ENCODE measurements at places on chromosomes 16 and 17.

- DNase-seq: no peak
These were observed 113.5 kb upstream of the MED13 start for GRCh38 chr17:62178579-62178978.

DNA sequence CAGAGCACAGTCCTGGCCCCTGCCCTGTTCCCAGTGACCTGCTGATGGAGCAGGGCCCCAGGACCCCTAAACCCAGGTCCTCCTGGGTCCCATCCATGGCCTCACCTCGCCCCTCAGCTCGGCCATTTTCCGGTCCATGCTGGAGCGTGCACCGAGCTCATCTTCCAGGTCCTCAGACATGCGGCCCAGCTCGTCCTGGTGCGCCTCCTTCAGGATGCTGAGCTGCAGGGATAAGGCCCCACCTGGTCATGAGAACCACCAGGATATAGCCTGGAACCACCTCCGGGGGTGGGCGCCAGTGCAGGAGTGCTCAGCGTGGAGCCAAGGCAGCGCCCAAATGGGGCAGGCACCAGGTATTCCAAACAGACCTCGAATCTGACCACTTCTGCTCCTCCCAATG lies 17.9 kb downstream of the CCDC102A start:
- DNase-seq: no peak

- no peak for DNase-seq
These were observed 28.9 kb upstream of the ETV4 start for GRCh38 chr17:43574896-43575525.

DNA sequence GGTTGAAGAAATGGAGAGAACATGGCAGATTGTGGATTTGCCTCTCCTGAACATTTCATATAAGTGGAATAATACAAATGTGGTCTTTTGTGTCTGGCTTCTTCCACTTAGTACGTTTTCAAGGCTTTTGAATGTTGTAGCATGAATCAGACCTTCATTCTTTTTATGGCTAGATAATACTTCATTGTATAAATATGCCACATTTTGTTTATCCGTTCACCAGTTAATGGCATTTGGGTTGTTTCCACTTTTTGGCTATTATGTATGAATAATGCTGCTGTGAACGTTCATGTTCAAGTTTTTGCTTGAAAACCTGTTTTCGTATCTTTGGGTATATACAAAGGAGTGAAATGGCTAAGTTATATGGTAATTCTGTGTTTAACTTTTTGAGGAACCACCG lies 130.4 kb downstream of the TANC2 start:
- DNase-seq: no peak

- no peak for DNase-seq
These were observed 122.9 kb upstream of the ELAC2 start for GRCh38 chr17:13140750-13141149.

DNA sequence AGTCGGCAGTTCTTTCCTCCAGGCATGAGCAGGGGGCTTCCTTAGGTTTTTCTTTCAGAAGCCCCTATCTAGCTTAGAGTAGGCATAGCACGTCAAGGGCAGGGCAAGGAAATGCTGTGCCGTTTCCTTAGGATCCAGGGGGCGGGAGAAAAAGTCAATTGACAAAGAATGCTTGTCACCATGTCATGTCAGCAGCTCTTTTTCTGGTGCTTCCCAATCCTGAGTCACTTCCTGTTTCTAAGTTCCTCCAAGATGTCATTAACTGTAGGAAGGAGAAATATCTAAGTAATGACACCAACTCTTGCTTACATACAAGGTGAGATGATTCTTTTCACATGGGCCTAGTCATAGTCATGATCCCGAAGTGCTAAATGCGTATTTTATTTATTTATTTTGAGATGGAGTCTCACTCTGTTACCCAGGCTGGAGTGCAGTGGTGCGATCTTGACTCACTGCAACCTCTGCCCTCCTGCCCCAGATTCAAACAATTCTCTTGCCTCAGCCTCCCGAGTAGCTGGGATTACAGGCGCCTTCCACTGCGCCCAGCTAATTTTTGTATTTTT lies 35.2 kb downstream of the GJC1 start:
- DNase-seq: no peak

DNA sequence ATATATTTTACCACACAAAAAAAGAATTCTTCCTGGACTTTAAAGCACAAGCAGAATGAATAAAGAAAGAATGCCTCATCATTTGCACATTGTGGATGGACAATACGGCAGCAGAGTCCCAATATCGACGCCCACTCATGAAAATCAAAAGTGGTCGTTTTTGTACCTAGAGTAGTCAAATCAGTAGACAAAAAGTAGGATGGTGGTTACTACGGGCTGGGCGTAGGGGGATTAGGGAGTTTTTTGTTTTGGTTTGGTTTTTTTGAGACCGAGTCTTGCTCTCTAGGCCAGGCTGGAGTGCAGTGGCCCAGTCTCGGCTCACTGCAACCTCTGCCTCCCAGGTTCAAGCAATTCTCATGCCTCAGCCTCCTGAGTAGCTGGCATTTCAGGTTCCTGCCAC lies 8.6 kb upstream of the CENPV start:
- DNase-seq: no peak

- no peak for DNase-seq
These were observed 5.2 kb downstream of the CDH13 start for GRCh38 chr16:82631701-82632685.

DNA sequence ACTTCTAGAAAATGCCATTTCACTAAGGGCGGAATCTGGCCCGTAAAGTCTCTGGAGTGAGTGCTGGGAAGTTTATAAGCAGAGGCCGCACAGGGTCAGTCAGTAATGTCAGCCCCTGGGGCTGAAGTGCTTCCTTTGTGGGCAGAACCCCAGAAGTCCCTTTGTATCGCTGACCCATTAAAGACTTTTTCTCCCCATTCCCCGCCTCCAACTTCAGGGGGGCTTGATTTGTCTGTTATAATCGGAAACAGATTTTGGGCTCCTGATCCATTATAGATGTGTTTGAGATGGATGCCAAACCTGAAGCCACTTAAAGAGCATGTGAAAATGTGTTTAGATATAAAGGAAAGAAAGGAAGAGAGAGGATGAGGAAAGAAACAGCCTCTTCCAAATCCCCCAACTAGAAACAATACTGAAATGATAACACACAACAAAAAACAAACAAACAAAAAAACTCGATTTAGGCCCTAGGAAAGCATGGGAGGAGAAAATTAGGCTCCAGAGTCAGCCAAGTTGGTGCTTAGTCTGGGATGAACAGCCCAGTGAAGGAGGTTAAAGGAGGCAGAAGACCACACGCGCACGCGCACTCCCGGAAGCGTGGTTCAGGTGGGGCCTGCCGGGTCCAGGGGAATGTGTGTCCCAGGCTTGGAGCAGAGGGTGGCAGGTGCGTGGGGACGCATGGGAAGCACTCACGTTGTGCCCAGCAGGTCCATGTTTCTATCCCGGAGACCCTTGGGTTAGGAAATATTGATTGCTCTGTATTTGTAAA lies 27.1 kb downstream of the MSI2 start:
- DNase-seq: no peak

- no peak for DNase-seq
These were observed 153.3 kb downstream of the CHD9 start for GRCh38 chr16:53207810-53208752.

DNA sequence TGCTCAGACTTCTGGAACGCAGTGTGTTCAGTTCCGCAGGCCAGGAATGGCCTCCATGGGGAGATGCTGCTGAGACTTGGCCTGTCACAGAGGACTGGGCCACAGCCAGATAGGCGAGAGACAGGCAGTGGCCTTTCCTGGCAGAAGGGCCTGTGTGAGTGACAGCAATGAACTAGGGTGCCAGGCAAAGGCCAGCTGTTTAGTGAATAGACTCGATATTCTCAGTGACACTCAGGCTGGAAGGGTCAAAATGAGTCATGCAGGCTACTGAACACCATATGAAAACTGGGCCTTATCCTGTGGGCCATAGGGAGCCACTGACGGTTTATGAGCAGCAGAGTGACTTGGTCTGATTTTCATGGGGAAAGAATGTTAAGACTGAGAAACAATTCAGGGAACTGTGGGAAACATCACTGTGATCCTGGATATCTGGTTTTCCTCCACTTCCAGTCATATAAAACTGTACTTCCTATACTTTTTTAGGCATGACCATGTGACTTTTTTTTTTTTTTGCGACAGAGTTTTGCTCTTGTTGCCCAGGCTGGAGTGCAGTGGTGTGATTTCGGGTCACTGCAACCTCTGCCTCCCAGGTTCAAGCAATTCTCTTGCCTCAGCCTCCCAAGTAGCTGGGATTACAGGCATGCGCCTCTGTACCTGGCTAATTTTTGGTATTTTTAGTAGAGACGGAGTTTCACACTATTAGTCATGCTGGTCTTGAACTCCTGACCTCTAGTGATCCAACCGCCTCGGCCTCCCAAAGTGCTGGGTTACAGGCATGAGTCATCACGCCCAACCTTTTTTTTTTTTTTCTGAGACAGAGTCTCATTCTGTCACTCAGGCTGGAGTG lies 5.2 kb upstream of the NUBP1 start:
- no peak for DNase-seq

DNA sequence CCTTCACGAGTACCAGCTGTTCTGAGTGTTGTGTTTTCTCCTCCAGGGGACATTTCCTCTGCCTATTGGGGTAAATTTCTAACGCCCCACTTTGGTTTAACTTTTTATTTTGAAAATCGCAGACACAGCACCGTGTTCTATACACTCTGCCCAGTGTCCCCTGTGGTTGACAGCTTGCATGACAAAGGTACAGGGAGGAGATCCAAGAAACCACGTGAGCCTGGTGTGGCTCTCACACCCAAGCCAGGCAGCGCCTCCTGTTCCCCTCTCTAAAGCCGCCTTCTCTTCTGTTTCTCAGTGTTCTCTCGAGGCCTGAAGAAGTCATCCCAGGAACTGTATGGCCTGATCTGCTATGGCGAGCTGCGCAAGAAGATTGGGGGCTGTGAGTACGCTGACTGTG lies 25.4 kb downstream of the CRAMP1 start:
- no peak for DNase-seq

- no peak for DNase-seq
These were observed 36.3 kb downstream of the ADGRG5 start for GRCh38 chr16:57578521-57579360.

- no peak for DNase-seq
These were observed 16.4 kb upstream of the GLG1 start for GRCh38 chr16:74623214-74623838.

DNA sequence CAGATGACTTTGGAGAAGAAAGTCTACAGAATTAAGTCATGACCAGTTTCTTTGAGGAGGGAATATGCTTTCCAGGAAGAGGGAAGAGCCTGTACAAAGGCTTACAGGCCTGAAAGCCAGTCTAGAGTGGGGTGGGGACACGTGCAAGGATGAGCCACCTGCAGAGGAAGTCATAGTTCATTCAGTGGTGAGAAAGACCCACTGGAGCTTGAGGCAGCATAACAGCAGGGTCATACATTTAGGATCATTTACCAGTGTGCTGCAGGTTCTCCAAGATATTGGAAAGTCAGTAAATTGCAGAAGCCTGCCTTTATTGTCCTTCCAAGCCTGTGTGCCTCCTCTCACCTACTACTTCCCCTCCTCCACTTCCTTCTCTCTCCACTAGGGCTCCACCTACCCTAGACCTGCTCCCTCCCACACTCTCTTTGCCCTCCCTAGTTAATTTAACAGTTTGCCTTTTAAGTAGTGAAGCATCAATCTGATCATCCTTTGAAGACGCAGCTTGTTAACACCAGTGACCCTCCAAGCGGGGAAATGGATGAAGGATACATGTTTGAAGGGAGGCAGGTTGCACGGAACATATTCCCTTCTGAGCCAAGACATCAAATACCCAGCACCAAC lies 40.2 kb downstream of the CDRT15 start:
- no peak for DNase-seq

DNA sequence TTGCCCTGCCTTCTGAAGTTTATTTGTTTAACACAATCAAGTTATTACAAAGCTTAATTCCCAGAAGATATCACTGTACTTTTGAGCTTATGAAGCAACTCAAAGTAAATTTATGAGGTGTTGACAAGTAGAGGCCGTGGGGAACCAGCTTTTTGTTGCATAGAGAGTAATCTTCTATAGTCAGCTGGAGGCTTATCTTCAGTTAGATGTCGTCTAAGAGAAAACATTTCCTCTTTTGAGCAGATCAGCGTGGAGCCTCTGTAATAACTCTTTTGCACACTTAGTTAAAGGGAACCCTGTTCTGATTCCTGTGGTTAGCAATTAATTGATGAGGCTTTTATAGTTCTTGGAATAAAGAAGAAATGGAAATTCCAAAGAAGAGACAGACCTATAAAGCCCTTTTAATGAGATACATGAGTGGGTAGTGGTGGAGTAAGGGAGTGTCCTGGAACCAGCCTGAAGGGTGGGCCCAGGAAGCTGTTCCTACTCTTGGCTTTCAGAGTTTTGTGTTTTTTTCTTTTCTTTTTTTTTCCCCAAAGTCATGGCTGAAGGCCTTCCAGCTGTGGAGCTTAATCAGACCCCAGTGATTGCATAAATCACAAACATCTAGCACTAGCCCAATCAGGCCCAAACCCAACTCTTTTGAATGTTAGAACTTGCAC lies 28.9 kb upstream of the MAP3K14 start:
- DNase-seq: no peak

DNA sequence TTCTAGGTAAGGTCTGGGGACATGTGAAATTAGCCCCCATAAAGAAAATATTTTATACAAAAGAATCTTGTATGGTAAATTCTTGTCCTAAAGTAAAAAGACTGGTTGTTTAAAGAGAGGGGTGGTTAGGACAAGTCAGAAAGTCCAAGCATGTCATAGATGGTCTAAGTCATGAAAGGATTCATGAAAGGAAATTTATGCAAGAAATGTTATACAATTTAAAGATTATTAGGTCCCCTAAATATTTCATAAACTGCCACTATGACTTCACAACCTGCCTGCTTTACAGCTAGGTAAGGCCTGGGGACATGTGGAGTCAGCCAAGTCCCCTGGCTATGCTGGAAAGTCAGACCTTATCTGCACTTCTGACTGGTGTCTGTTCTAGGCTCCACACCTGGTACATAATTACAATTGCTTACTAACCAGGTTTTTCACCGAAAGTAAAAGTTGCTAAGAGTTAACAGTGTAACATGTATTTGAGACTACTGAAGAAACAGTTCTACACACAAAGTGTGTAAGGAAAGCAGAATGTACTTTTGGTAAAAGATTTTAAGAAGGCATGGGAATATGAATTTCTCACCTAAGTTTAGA lies 17.0 kb downstream of the N4BP1 start:
- DNase-seq: no peak

DNA sequence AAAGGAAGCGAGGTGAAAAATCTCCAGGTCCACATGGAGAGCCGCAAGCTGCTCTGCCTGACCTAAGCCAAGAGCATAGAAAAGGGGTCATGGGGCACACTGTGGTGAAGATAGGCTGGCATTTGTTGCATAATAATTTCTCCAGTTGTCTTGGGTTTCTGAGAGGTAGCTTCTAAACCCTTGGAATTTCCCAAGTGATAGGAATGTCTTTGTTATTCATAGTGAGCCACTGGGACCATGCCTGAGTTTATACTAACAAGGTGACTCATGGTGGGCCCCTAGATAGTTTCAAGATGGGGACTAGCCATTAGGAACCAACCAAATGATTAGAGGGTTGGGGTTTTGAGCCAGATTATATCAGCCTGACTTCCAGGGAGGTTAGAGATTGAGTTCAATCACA lies 25.6 kb downstream of the SOST start:
- DNase-seq: no peak

DNA sequence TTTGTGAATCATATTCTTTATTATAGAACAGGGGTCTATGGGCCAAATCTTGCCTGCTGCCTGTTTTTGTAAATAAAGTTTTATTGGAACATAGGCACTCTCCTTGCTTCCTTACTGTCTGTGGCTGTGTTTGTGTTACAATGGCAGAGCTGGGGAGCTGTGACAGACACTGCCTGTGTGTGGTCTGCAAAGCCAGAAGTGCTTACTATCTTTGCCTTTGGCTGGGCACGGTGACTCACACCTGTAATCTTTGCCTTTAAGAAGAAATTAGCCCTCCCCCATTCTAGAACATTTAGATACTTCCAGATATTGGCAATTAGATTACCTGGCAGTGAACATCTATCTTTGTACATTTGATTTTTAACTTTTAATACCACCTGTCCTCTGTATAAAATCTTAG lies 308.3 kb downstream of the FOXL1 start:
- no peak for DNase-seq
